ENCODE measurements at places on chromosomes 1 and 21. TPM values are rescaled to one million over a fixed set of nuclear protein-coding genes. Genes with fewer than 3 reads are reported as not detected.
A peak's percentile ranks its signal among the peaks of the same experiment; 100 is the strongest.

Gene REN
- total RNA-seq, result not detected

- no peaks in the 10 kb centered on the region for H3K36me3 ChIP-seq
- H3K4me3 ChIP-seq, result no peak overlapping the region
- DNase-seq, result no peak
- H3K4me1 ChIP-seq, result no peaks in the 10 kb centered on the region
Observed at GRCh38 chr1:170309389-170310013, 163.7 kb downstream of the NTMT2 start.

GRCh38 chr21:45543710-45544448, 1.6 kb upstream of the SLC19A1 start:
- H3K36me3 ChIP-seq, result no peaks in the 10 kb centered on the region
- H3K27me3 ChIP-seq, result no peaks in the 10 kb centered on the region
- no peak overlapping the region for H3K4me3 ChIP-seq
- peaks cover 17% of the 10 kb centered on the region for H3K4me1 ChIP-seq

DNA sequence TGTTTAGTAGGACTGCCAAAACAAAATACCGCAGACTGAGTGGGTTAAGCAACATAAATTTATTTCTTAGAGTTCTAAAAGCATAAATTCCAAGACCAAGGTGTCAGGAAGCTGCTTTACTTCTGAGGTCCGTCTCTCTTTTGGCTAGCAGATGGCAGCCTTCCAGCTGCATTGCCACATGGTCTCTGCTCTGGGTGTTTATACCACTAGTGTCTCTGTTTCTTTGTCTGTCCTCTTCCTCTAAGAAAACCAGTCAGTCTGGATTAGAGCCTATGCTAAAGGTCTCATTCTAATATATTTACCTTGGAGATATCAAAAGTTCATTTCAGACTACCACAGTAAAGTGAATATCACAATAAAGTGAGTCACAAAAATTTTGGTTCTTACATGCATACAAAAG, 519.8 kb downstream of the COL11A1 start:
- H3K27me3 ChIP-seq, result no peaks in the 10 kb centered on the region
- no peak overlapping the region for H3K4me3 ChIP-seq
- no peaks in the 10 kb centered on the region for H3K4me1 ChIP-seq
- H3K36me3 ChIP-seq, result no peaks in the 10 kb centered on the region
- DNase-seq, result no peak
- no peak overlapping the region for H3K27ac ChIP-seq

Gene ADCY10
- total RNA-seq, result not detected

Gene SPATA1
- not detected for total RNA-seq

DNA sequence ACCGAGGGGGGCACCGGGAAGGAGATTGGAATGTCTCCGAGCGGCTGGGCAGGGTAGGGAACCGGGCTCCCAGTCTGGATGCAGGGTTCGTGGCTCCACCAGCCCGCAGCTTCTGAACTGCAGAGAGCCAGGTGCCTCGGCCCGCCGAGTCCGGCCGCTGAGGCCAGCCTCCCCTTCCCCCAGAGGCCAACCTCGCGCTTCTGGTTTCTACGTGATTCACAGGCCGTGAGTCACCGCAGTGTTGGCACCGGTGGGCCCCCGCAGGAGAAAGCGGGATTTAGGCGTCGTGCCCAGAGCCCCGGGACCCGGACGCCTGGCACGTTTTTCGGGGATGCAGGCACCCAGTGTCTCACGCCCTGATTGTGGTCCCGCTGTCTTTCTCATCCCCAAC, 458 bp downstream of the CRABP2 start:
- H3K27ac ChIP-seq, result peak overlapping the region; percentile 50
- peaks cover 9% of the 10 kb centered on the region for H3K36me3 ChIP-seq
- DNase-seq, result peak; percentile 47
- H3K27me3 ChIP-seq, result no peaks in the 10 kb centered on the region

DNA sequence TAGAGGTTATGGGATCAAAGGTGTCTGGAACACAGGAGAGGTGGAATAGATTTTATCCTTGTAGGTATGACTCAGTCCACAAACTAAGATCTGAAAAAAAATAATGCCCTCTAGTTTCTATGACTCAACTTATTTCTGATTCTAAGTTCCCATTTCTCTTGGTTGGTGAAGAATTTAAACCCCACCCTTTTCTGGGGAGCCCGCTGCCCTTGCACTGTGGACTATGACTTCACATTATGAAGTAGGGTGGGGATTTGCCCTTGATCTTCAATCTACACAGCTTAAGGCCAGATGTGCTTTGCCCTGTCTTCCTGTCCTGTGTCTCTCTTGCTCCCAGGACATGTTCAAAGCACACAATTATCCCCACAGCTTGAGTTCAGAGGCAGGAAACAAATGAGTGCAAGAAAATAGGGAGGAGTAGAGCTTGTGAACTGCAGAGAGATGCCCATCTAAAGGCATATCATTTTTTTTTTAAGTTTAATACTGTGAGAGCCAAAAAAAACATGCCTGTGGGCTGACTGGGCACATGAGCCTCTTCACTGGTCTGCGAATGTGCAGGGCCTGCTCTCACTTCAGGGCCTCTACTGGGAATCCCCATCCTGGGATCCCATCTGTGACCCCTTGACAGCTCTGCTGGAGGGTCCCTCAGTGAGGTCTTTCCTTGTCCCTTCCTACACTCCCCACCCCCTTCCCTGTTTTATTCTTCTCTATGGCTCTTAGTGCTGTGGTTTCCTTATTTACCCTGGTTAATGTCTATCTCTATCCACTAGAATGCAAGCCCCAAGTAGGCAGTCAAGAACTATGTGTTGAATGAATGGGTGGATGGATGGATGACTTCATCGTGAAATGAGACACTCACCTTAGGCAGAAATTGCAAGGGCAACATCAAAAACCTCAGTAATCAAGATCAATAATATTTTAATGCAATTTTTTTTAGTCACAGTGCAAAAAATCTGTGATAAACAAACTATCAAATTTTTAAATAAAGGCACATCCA, 61.5 kb downstream of the CD58 start:
- no peak overlapping the region for H3K4me3 ChIP-seq
- H3K27ac ChIP-seq, result no peak overlapping the region
- H3K27me3 ChIP-seq, result no peaks in the 10 kb centered on the region

DNA sequence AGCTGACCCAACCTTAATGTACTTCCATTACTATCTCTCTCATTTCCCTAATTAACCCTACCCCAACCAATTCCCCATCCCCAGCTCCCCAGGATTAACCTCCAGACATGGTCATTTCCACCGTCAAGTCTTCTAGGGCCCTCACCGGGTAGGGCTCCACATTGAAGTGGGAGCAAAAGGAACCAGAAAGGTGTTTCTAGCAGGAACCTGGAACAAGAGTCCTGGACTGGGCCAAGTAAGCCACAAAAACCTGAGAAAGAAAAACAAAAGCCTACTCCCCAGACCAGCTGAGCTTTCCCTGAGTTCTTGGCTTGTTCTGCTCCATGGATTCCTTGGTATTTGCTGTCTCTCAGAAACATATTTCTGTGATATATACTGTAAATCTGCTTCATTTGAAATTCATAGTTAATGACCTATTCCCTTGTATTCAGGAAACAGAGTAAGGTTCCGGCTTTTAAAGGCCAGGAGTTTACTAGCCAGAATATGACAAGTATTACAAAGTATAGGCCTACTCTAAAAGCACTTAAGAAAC, 58.4 kb downstream of the SYF2 start:
- no peaks in the 10 kb centered on the region for H3K27me3 ChIP-seq
- DNase-seq, result no peak
- H3K27ac ChIP-seq, result no peak overlapping the region
- H3K36me3 ChIP-seq, result no peaks in the 10 kb centered on the region
- H3K4me3 ChIP-seq, result no peak overlapping the region
- no peaks in the 10 kb centered on the region for H3K4me1 ChIP-seq

Gene BSND
- total RNA-seq, result not detected

DNA sequence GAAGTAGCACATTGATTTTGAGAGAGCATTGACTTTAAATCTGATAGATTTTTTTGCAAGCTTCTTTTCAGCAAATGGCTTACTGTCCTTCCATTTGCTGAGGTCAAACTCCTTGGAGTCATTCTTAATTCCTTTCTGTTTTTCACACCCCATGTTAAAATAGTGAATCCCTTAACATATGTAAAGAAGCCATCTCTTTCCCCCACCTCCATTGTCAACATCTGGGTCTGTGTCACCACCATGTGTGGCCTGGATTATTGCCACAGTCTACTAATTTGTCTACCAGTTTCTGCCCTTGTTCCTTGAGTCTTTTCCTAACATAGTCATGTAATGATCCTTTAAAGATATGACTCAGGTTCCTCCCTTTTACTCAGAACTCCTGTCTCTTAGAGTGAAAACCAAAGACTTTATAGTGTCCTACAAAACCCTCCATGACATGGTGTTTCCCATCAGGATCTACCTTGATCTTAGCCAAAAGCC, 104.7 kb downstream of the ST6GALNAC3 start:
- no peaks in the 10 kb centered on the region for H3K27me3 ChIP-seq
- H3K27ac ChIP-seq, result no peak overlapping the region
- H3K4me1 ChIP-seq, result no peaks in the 10 kb centered on the region
- H3K4me3 ChIP-seq, result no peak overlapping the region
- DNase-seq, result no peak

Gene LGALS8
- 93.3 TPM for total RNA-seq

DNA sequence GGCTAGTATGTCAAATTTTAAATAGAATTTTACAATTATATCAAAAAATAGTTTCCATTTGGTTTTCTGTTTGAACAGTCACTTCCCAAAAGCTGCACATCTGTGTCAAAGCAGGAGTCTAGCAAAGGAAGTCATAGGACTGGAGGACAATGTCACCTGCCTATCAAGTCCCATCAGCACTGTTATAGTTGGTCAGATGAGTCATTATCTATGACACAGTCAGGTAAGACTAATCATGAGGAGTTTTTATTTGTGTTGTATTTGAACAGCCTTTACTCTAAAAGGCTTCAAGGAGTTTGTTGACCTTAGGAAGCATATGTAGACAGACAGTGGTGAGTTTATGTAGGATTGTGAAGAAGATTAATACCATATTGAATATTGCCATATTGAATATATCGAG, 74.2 kb upstream of the QSOX1 start:
- no peak overlapping the region for H3K4me3 ChIP-seq
- H3K36me3 ChIP-seq, result peaks cover 84% of the 10 kb centered on the region
- no peaks in the 10 kb centered on the region for H3K4me1 ChIP-seq
- no peak overlapping the region for H3K27ac ChIP-seq
- no peak for DNase-seq
- no peaks in the 10 kb centered on the region for H3K27me3 ChIP-seq

- peaks cover 83% of the 10 kb centered on the region for H3K4me1 ChIP-seq
- H3K27me3 ChIP-seq, result no peaks in the 10 kb centered on the region
- DNase-seq, result no peak
- H3K36me3 ChIP-seq, result no peaks in the 10 kb centered on the region
- H3K27ac ChIP-seq, result peak overlapping the region; percentile 51
- no peak overlapping the region for H3K4me3 ChIP-seq
Observed at GRCh38 chr1:234960722-234961455, 167.7 kb downstream of the TOMM20 start.

- no peak for DNase-seq
- no peaks in the 10 kb centered on the region for H3K36me3 ChIP-seq
- H3K4me1 ChIP-seq, result no peaks in the 10 kb centered on the region
- H3K27ac ChIP-seq, result no peak overlapping the region
- H3K27me3 ChIP-seq, result no peaks in the 10 kb centered on the region
- no peak overlapping the region for H3K4me3 ChIP-seq
Observed at GRCh38 chr1:227540170-227541098, 22.9 kb upstream of the ZNF678 start.

Gene S100A2
- not detected for total RNA-seq

DNA sequence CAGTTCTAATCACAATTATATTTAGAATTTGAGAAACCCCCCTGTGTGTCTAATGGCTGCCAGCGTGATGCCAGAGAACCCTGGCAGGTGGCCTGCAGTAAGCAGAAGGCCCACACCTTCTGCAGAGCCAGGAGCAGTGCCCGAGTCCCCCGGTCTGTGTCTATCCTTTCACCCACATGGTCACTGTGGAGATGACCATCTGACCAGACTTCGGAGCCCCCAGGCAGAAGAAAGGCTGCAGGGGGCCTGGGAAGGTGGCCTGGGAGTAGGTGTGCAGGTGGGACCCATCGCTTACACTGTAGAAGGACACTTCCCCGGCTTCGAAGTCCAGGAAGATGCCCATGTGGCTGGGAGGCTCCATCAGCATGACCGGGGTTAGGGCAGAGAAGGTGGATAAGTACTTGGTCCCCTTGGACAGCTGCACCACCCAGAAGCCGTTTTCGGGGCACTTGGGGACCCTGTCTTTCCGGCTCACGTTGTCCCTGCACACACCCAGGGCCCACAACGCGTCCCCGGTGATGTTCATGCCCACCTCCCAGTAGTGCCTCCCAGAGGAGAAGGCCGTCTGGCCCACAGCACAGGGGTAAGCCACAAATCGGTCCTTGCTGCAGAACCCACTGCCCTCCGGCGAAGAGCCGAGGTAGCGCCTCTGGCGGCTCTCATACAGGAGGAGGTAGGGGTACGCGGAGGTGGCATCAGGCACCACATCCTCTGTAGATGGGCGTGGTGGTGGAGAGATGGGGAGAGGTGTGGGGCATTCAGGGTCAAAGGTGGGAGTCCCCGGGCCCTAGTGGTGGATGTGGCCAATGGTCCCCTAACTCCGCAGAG, 1.6 kb upstream of the TRIM11 start:
- H3K4me3 ChIP-seq, result no peak overlapping the region
- no peaks in the 10 kb centered on the region for H3K27me3 ChIP-seq
- peaks cover 27% of the 10 kb centered on the region for H3K4me1 ChIP-seq
- no peaks in the 10 kb centered on the region for H3K36me3 ChIP-seq

DNA sequence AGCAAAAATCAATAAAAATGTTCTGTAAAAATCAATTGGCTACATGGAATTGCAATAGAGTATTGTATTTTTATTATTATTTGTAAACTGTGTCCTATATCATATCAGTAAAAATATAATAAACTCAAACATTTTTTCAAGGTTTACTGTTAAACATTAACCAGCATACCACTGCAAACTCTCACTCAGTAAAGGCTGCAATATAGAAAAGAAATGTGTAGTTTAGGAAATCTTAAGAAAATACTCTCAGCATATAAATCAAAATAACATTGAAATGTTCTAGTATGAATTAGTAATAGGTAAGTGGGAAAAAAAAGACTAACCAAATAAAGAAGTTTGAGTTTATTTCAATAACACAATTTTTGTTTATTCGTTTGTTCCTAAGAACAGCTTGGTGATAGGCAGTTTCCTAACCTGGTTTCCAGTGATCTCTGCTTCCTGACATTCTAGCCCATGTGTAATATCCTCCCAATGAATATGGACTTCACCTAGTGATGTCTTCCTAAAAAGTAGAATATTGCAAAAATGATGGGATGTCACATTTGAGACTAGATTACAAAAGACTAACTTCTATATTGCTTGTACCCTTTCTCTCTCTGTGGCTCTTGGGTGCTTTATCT, 870.1 kb downstream of the BRINP3 start:
- H3K27ac ChIP-seq, result no peak overlapping the region
- no peak for DNase-seq
- H3K27me3 ChIP-seq, result no peaks in the 10 kb centered on the region
- no peak overlapping the region for H3K4me3 ChIP-seq
- no peaks in the 10 kb centered on the region for H3K4me1 ChIP-seq
- H3K36me3 ChIP-seq, result no peaks in the 10 kb centered on the region

Gene AMY1C
- total RNA-seq, result not detected

DNA sequence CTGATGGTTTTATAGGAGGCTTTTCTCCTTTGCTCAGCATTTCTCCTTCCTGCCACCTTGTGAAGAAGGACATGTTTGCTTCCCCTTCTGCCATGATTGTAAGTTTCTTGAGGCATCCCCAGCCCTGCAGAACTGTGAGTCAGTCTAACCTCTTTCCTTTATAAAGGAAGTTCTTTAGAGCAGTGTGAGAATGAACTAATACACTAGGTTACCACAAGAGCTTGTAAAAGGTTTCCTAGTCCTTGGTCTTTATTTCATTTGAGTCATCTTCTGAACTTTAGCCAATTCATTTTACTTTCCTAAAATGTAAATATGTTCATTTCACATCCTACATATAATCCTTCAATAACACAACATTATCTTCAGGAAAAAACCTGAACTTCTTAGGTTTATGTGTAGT, 365.3 kb downstream of the HHIPL2 start:
- DNase-seq, result no peak
- H3K27ac ChIP-seq, result no peak overlapping the region
- no peaks in the 10 kb centered on the region for H3K36me3 ChIP-seq
- H3K4me1 ChIP-seq, result no peaks in the 10 kb centered on the region
- no peak overlapping the region for H3K4me3 ChIP-seq
